ENCODE measurements at places on chromosomes 3 and 15. TPM values are rescaled to one million over a fixed set of nuclear protein-coding genes. Genes with fewer than 3 reads are reported as not detected.

Gene LSAMP
- total RNA-seq: 3.5 TPM

Gene SLC12A1
- total RNA-seq: under 0.01 TPM

Gene PCLAF
- 0.59 TPM for total RNA-seq

Gene SPATA12
- not detected for total RNA-seq

Gene TRAT1
- 0.88 TPM for total RNA-seq

Gene BHLHE40
- total RNA-seq: 13.8 TPM

Gene NLGN1
- total RNA-seq: 6.9 TPM

Gene CHST13
- total RNA-seq: 0.29 TPM

Gene RAP2B
- total RNA-seq: 13.5 TPM

Gene NR1I2
- 0.32 TPM for total RNA-seq

Gene PLXND1
- 187 TPM for total RNA-seq

Gene CFAP100
- not detected for total RNA-seq

Gene LRRC34
- 1.0 TPM for total RNA-seq

Gene ADAMTSL3
- 1.8 TPM for total RNA-seq

Gene SCAMP5
- 4.5 TPM for total RNA-seq

Gene ECE2
- total RNA-seq: not detected

Gene TF
- total RNA-seq: 22.9 TPM

Gene LRRC3B
- 0.66 TPM for total RNA-seq

Gene PLCB2
- 4.3 TPM for total RNA-seq

Gene CNTN4
- 16.7 TPM for total RNA-seq

Gene IL5RA
- 0.98 TPM for total RNA-seq

Gene SLC6A11
- 0.15 TPM for total RNA-seq

Gene CHRNA3
- total RNA-seq: not detected

Gene FBLN2
- total RNA-seq: 43.5 TPM

Gene SNURF
- 5.8 TPM for total RNA-seq

Gene AP3B2
- total RNA-seq: 5.3 TPM
